WTC11 (cell line): ENCODE measurements at places on chromosomes 13 and 19. TPM values are rescaled to one million over a fixed set of nuclear protein-coding genes. Genes with fewer than 3 reads are reported as not detected.

The ZNF865 gene
- 18.5 to 21.7 TPM (median 19.0 TPM) in 3 replicates for total RNA-seq

The ATP4B gene
- not detected in 3 replicates for total RNA-seq

DNA sequence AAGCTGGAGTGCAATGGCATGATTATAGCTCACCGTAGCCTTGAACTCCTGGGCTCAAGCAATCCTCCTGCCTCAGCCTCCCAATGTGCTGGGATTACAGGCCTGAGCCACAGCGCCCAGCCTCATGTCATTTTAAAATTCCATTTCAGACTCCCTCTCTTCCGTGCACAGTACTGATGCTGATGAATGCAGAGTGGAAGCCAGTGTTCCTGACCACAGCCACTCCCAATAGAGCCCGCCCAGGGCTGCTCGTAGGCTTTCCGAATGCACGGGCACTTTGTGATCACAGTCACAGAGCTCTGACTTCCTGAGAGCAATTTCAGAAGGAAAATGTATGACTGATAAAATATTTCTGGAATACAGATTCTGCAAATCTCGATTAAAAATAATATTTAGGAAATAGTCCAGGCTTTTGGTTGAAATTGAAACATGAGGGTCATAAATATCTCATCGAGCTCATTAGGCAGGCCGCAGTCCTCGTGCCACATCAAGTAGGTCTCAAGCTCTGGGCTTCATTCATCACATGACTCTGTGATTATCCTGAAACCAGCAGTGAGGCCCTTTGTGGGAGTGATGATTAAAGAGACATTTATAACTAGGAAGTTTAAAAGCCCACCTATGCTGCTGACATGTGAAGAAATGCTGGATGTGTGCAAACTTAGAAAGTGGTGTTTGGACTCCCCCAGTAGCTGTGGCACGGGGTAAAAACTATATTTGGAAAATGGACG lies 38.9 kb upstream of the AMER2 start:
- H3K36me3 ChIP-seq = no peaks in the 10 kb centered on the region
- no peak overlapping the region for H3K27ac ChIP-seq
- no peak for DNase-seq
- no peak overlapping the region for H3K4me3 ChIP-seq

DNA sequence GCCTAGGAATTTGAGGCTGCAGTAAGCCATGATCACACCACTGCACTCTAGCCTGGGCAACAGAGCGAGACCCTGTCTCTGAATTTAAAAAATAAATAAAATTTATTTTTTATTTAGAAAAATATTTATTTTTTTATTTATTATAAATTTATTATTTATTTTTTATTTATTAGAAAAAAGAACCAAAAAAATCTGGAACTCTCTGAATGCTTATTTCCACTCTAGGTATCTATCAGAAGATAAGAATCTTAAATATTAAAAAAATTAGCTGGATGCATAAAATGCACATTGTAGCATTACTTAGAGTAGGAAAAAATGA lies 82.8 kb downstream of the CDADC1 start:
- peaks cover 6% of the 10 kb centered on the region for H3K27me3 ChIP-seq
- H3K36me3 ChIP-seq = no peaks in the 10 kb centered on the region
- no peak overlapping the region for H3K27ac ChIP-seq
- no peaks in the 10 kb centered on the region for H3K4me1 ChIP-seq
- DNase-seq = no peak
- H3K4me3 ChIP-seq = no peak overlapping the region

GRCh38 chr13:111967572-111968201 lies 99.3 kb upstream of the SOX1 start:
- H3K27me3 ChIP-seq = peaks cover 1% of the 10 kb centered on the region; the same call in 1 of the 2 replicates
- H3K27ac ChIP-seq = no peak overlapping the region
- DNase-seq = no peak

DNA sequence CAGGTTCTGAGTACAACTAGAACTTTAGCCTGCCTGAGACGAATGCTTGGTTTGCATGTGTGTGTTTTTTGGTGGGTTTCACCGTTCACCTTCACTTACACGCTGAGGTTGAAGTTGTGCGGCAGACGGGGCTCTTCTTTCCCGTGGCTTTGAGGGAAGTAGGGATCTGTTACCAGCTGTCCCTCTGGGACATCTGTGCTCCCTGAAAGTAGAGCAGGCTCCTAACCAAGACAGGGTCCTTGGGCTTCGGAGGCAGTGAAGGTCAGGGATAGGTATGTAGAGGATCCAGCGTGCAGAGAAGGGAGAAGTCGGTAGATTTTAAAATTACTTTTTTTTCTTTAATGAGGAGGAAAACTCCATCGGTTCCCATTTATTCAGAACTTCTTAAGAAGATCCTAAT lies 48.7 kb downstream of the ZNF536 start:
- no peaks in the 10 kb centered on the region for H3K36me3 ChIP-seq
- H3K27ac ChIP-seq = no peak overlapping the region
- DNase-seq = no peak
- H3K4me1 ChIP-seq = no peaks in the 10 kb centered on the region
- H3K27me3 ChIP-seq = no peaks in the 10 kb centered on the region

DNA sequence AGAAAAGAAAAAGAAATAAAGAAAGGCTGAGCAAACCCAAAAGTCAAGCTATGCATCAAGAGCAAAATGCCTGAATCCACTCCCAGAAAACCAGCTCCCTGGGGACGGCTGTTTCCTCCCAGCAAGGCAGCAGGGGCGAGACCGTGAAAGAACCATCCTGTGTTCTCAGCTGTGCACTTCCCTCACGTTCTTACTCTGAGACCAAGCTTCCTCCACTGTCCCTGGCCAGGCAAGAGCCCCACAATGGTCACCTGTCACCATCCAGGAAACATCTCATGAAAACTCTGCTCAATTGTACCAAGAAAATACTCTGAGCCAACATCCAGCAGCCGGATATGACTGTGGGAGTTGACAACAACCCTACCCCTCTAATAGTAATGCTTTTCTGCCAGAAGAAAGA lies 22.9 kb downstream of the RAB20 start:
- no peak overlapping the region for H3K4me3 ChIP-seq
- H3K27ac ChIP-seq = peak overlapping the region; percentile 68; the same call in 1 of the 2 replicates
- H3K27me3 ChIP-seq = no peaks in the 10 kb centered on the region
- H3K4me1 ChIP-seq = peaks cover 11% of the 10 kb centered on the region
- no peaks in the 10 kb centered on the region; the same call in none of the 2 replicates for H3K36me3 ChIP-seq

- H3K4me1 ChIP-seq = peaks cover 6% of the 10 kb centered on the region
- DNase-seq = no peak
These were observed 5.8 kb downstream of the CHAMP1 start for GRCh38 chr13:114320065-114320464.

- H3K36me3 ChIP-seq = peaks cover 17% of the 10 kb centered on the region
- H3K27ac ChIP-seq = peak overlapping the region; percentile 99
- H3K4me1 ChIP-seq = peaks cover 27% of the 10 kb centered on the region
- peak; percentile 44 for DNase-seq
- no peaks in the 10 kb centered on the region for H3K27me3 ChIP-seq
These were observed 2.8 kb upstream of the HNRNPM start for GRCh38 chr19:8441725-8442544.

DNA sequence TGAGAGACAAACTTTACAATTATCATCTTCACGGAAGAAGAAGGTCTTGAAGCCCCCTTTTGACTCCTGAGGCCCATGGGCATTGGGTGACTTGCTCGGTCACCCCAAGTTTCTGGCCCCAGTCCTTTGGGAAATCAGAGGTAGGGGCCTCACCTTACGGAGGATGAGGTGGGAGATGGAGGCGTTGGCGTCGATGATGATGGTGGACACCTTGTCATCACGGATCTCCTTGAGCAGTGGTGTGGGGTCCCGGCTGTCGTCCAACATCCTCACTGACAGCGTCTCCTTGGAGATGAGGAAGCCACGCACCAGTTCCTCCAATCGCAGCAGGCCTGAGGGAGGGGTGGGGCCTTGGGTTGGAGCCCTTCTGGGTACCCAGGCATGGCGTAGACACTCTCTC lies 10.8 kb downstream of the GRIK5 start:
- no peak overlapping the region for H3K27ac ChIP-seq
- H3K4me1 ChIP-seq = no peaks in the 10 kb centered on the region
- H3K36me3 ChIP-seq = peaks cover 67% of the 10 kb centered on the region
- no peaks in the 10 kb centered on the region for H3K27me3 ChIP-seq
- no peak for DNase-seq

DNA sequence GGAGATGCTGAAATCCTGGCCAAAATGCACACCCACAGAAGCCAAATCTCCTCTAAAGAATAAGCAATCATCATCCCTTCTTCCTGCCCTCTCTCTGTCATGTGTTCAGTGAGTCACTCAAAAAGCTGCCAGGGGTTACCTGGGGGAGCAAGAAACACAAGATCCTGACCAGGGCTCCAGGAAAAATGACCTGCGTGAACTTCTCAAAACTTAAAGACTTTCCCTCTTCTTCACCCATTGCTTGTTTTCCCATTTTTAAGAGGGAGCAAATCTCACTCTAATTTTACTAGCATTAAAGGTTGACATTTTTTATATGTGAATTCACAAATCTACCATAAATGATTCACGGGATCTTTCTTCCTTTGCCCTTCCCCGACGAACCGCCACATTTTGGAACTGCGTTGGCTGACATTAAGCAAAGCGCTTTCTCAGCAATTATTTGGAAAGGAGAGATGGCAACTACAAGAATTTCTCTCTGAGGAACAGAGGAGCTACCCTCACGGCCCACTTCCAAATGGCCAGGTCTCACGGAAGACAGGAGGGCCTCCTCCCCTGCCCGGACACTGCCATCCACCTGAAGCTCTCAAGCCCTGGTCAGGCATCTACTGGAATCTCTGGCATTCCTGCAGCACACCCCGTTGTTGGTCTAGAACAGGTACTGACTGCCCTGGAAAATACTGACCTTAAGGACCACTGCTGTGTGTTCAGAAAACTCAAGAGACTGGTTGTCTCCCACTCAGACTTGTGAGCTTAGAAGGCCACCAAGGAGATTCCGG lies 14.2 kb downstream of the TSHZ3 start:
- peaks cover 90% of the 10 kb centered on the region for H3K4me1 ChIP-seq
- H3K27me3 ChIP-seq = no peaks in the 10 kb centered on the region
- no peak for DNase-seq
- no peak overlapping the region for H3K4me3 ChIP-seq
- peaks cover 12% of the 10 kb centered on the region for H3K36me3 ChIP-seq

DNA sequence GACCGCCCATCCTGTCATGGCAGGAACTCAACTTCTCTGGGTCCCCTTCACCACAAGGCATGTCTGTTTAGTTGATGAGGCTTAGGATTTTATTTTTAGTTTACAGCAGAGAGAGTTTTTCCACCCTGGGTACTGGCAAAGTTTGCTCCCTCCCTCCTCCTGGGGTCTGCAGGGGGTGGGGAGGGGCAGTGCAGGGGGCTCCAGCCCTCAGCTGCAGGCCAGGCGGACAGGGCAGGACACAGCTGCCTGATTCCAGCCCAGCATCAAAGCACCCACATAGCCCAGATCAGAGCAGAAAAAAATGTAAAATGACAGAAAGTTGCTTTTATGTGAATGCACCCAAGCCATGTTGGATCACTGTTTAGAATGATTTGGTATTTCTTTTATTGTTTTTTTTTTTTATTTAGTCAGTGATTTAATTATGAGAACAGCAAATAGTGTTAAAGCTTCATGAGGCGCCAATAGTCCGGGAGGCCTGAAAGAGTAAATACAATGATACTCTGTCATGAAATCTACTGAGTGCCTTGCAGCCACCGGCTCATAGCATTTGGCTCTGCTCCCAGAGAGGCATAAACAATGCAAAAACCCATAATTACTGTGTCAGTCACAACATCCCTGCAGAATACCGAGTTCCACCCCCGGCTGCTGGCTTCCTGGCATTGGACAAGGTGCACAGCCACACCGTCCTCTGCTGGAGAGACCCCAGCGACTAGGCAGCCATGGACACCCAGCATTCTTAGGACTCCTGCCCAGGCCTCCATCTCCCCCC lies 923.5 kb downstream of the UQCRFS1 start:
- peaks cover 69% of the 10 kb centered on the region for H3K4me1 ChIP-seq
- H3K27me3 ChIP-seq = no peaks in the 10 kb centered on the region
- H3K4me3 ChIP-seq = no peak overlapping the region
- DNase-seq = no peak

DNA sequence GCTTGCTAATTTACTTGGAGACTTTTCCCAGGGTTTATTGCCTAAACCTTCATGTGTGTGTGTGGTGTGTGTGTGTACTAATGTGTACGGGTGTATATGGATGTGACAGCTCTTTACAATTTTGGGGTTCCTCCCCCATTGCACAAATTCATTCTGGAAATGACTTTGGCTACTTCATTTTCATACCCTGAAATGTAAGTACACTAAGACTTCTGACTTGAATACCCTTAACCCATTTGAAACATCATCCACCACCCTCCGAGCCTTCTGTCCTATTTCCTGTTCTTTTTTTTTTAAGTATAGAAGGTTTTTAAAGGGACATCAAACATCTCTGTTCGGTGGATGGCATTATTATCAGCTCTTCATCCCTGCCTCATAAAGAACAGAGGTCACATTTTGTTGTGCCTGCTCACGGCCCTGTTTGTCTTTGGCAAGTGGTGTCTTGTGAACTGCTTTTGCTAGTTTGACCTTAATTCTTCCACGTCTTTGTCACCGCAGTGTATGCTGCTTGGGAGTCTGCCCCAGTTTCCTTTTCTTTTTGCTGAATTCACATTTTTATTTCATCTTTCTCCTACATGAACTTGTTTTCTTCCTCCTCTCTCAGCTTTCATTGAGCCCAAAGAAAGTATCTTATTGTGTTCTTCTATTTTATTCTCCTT lies 228.3 kb downstream of the FOXO1 start:
- peaks cover 5% of the 10 kb centered on the region for H3K36me3 ChIP-seq
- no peak for DNase-seq

- no peak overlapping the region for H3K27ac ChIP-seq
- no peaks in the 10 kb centered on the region for H3K4me1 ChIP-seq
- no peaks in the 10 kb centered on the region for H3K27me3 ChIP-seq
- H3K36me3 ChIP-seq = peaks cover 5% of the 10 kb centered on the region; the same call in 1 of the 2 replicates
- no peak for DNase-seq
- no peak overlapping the region for H3K4me3 ChIP-seq
These were observed 737.1 kb upstream of the SPRY2 start for GRCh38 chr13:81078048-81078447.

- no peak overlapping the region for H3K4me3 ChIP-seq
- no peak overlapping the region for H3K27ac ChIP-seq
- H3K27me3 ChIP-seq = no peaks in the 10 kb centered on the region
- peaks cover 4% of the 10 kb centered on the region; the same call in 1 of the 2 replicates for H3K36me3 ChIP-seq
These were observed 93.7 kb upstream of the SGCG start for GRCh38 chr13:23086968-23087623.

DNA sequence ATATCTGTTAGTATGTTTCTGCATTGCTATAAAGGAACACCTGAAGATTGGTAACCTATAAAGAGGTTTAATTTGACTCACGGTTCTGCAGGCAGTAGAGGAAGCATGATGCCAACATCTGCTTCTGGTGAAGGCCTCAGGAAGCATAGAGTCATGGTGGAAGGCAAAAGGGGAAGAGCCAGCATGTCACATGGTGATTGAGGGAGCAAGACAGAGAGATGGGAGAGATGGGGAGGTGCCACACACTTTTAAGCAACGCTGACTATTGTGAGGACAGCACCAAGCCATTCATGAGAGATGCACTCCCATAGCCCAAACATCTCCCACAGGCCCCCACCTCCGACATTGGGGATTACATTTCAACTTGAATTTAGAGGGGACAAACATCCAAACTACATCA lies 32.8 kb downstream of the COG6 start:
- no peak overlapping the region for H3K27ac ChIP-seq
- peaks cover 2% of the 10 kb centered on the region; the same call in 1 of the 2 replicates for H3K36me3 ChIP-seq
- no peak overlapping the region for H3K4me3 ChIP-seq
- DNase-seq = no peak
- no peaks in the 10 kb centered on the region for H3K4me1 ChIP-seq
